ENCODE measurements at places on chromosomes 6 and 20. TPM values are rescaled to one million over a fixed set of nuclear protein-coding genes. Genes with fewer than 3 reads are reported as not detected.

DNA sequence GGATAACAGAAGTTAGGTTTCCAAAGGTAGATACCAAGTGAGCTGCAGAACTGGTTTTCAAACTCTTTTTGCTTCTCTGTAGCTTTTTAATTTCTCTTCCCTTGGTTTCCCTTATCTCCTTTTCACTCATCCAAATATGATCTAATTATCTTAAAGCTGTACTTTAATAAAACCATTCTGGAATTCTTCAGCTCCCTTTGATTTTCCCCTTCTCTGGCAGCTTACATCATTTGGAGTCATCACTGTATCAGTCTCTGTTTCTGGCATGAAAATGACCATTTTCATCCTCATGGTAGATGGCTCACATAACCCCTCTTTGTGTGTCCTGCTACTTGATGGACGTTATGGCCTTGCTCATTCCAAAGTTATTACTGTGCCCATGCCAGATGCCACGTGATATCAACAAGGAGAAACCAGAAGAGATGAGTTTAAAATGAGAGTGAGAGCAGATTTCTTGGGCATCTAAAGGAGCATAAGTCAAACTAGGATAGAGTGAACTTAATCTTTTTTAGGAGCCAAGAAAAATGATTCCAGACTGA lies 620.2 kb downstream of the QKI start:
- no peak for DNase-seq

Gene TFB1M
- 15.4 TPM for total RNA-seq

Gene DEF6
- total RNA-seq = 3.3 TPM

DNA sequence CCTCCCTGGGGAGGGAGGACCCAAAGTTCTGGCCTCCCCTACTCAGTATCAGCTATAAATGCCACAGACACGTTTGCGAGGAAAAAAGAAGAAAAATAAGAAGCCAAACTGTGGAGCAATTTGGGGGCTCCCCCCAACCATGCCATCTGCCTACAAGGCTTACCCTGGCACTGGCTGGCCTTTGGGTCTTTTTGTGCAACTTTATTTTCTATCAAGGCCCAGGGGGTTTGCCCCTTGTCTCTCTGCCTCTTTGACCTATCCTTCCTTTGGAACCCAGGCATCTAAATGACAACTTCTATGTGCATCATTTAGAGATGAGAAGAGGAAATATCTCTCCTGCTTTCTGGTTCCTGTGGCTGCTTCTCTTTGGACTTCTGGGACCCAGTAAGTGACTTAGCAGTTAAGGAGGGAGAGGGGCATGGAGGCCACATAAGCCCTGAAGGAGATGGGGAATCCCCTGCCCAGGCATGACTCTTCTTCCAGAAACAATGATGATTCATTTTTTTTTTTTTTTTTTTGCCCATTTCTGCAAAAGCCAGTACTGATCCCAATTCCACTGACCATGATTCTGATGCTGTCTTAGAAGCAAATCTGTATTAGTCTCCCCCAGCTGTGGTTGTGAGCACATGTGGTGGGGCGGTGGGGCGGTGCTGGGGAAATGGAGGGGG lies at the start of gene MUC22:
Gene MUC22, plus strand, starts transcription at position 82 of the 668 bp plus-strand sequence. Its CDS starts 233 bp downstream, at position 315.
- DNase-seq = no peak

GRCh38 chr6:148528292-148528691 lies 185.7 kb downstream of the SASH1 start:
- no peak for DNase-seq

Gene DEK
- 24.7 TPM for total RNA-seq

- DNase-seq = no peak
Measured at GRCh38 chr6:141541581-141542324, 591.0 kb upstream of the GJE1 start.

Gene TRAPPC3L
- total RNA-seq = 0.08 TPM

- peak; percentile 32 for DNase-seq
Measured at GRCh38 chr20:24950836-24951525, 1.9 kb downstream of the CST7 start.

Gene SLC17A1
- total RNA-seq = 25.8 TPM

- DNase-seq = no peak
Measured at GRCh38 chr20:48432494-48432832, 395.3 kb downstream of the PREX1 start.

GRCh38 chr20:23918101-23918862 lies 38.7 kb upstream of the CST5 start:
- DNase-seq = no peak

Gene MYL9
- 0.98 TPM for total RNA-seq

- no peak for DNase-seq
Measured at GRCh38 chr6:168160506-168161370, 81.7 kb upstream of the FRMD1 start.

Measured in liver (tissue), 10 donors.